ENCODE measurements at places on chromosomes 11 and 22.

DNA sequence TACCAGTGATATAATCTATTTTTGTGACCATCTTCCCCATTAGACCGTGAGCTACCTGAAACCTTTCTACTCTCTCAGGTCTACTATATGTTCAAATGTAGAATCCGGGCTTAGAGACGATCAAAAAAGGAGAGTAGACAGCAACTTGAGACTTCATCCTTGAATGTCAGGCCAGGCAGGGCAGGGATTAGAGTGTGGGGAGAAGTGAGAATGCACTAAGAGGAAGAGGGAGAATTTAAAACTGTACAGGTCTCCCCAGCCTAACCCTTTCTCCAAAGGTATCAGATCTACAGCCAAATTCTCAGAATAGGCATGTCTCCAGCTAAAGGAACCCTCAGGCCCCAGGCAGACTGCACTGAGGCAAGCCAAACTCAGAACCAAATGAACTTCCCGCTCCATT lies 935 bp downstream of the LAMTOR1 start:
- DNase-seq = no peak

DNA sequence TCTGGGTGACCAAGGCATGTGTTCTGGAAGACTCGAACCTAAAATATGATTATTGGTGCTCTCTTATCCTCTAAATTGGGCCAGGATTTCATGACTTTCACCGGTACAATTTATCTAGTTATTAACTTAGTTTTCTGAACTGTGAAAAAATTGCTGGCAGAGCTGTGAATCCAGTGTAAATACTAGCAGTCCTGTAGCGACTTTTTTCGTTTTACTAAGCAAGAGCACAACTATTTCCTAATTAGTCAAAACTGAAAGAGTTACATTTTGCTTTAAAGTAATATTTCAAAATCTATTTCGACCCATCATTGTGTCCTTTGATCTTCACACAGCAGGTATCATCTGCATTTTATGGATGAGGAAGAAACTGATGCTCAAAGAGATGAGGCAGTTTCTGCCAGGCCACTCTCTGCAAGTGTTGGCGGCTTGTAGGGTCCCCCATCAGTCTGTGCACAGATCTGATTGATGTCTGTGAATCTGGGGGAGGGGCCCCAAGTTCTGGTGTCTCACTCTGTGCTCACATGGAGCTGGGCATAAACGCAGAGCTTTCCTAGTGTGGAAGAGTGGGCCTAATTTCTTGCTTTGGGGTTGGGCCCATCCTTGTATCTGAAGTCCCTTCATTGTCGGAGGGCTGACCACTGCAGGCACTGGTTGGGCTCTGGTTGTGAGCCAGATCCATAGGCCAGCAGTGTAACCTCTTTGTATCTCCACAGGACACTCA lies 1.4 kb upstream of the TRMT2A start:
- no peak for DNase-seq

DNA sequence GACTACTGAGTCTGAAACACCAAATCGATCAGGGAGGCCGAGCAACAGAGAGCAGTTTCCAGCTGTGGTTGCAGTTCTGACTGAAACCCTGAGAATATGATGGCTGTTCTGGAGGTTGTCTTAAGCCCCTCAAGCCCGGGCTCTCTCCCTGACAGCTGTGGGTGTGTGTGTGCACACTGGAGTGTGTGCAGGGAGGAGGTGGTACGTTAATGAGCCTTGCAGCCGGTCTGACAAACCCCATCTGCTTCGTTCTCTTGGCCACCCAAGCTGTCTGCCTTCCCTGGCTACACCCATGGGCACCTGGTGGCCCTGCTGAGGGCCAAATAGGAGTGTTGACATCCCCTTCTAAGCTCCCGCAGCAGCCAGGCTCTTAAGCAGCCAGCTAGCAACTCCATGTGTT lies 189.8 kb downstream of the KIRREL3 start:
- no peak for DNase-seq

DNA sequence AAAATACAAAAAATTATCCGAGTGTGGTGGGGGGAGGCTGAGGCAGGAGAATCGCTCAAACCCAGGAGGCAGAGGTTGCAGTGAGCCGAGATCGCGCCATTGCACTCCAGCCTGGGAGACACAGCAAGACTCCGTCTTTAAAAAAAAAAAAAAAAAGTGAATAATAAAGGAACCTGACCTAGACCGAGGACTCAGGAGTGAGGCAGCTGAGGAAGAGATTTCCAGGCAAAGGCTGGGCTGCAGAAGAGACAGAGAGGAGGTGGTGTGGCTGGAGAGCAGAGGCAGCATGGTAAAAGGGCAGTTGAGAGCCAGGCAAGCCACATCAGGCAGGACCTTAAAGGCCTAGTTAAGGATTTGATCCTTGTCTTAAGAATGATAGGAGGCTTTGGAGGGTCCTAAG lies 28.4 kb upstream of the SMCO4 start:
- DNase-seq = no peak

DNA sequence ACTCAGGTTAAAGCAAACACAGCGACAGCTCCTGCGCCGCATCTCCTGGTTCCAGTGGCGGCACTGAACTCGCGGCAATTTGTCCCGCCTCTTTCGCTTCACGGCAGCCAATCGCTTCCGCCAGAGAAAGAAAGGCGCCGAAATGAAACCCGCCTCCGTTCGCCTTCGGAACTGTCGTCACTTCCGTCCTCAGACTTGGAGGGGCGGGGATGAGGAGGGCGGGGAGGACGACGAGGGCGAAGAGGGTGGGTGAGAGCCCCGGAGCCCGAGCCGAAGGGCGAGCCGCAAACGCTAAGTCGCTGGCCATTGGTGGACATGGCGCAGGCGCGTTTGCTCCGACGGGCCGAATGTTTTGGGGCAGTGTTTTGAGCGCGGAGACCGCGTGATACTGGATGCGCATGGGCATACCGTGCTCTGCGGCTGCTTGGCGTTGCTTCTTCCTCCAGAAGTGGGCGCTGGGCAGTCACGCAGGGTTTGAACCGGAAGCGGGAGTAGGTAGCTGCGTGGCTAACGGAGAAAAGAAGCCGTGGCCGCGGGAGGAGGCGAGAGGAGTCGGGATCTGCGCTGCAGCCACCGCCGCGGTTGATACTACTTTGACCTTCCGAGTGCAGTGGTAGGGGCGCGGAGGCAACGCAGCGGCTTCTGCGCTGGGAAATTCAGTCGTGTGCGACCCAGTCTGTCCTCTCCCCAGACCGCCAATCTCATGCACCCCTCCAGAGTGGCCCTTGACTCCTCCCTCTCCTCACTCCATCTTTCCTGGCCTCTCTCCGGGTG lies at the start of the genes ATM and NPAT:
Gene ATM, plus strand, starts transcription at position 494 of the 774 bp plus-strand sequence. CDS start 4,558 bp downstream, outside the sequence.
Gene NPAT, minus strand, starts transcription at position 65 of the 774 bp plus-strand sequence. CDS start 102 bp downstream, outside the sequence.
- peak; percentile 97 for DNase-seq

GRCh38 chr11:20634044-20634443 lies 34.6 kb downstream of the SLC6A5 start:
- DNase-seq = no peak

DNA sequence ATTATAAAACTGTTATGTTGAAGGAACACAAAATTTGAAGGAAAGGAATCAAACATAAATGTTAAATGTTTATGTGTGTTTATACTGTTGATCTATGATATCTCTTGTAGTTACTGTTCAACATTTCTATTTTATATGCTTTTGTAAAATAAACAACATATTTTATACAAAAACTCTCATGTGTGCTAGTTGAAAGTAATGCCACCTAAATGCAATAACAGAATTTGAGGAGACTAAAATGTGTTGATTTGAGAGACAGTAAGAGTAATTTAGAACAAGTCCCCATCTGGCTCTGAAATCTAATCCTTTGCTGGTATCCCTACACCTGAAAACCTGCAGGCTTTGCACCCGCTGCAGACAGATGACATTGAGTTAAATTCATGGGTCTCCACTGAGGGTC lies 95.7 kb upstream of the TOP3B start:
- no peak for DNase-seq

GRCh38 chr11:43404836-43405479 lies 46.2 kb downstream of the TTC17 start:
- DNase-seq = no peak
